RPMI8226 (cell line): ENCODE measurements at places on chromosomes 6 and 20.
A peak's percentile ranks its signal among the peaks of the same experiment; 100 is the strongest.

- no peak for DNase-seq
These were observed 1.1 kb downstream of the RGS17 start for GRCh38 chr6:153129873-153130514.

GRCh38 chr20:23869520-23869919 lies 10.0 kb downstream of the CST5 start:
- no peak for DNase-seq

DNA sequence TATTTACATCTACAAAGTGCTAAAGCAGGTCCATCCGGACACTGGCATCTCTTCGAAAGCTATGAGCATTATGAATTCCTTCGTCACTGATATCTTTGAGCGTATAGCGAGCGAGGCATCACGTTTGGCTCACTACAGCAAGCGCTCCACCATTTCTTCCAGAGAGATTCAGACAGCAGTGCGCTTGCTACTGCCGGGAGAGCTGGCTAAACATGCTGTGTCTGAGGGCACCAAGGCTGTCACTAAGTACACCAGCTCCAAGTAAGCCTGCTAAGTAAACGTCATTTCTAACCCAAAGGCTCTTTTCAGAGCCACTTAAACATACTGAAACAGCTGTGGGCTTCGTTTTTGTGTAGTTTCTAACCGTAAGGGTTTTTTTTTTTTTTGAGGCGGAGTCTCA lies 27.5 kb upstream of the SLC17A4 start:
- DNase-seq, result no peak

DNA sequence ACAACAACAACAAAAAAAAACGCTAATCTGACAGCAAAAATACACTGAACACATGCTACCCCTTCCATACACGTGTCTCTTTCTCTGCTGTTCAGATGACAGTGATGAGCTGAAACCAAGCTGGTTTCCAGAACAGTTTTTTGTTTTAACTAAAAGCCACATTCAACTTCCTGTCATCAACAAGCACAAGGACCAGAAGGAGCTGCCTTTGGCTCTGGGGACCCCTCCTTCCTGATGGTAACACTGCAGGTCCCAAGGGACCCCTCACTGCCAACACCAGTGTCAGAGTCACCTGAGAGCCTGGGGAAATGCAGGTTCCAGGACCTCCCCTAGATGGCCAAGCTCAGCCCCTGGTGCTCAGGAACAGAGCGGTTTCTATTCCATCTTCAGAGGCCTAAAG lies 6.0 kb downstream of the CST7 start:
- DNase-seq, result no peak

GRCh38 chr6:50724381-50725124 lies 11.2 kb downstream of the TFAP2D start:
- DNase-seq, result peak; percentile 4

- no peak for DNase-seq
These were observed 87.8 kb downstream of the CENPW start for GRCh38 chr6:126427713-126428112.

- DNase-seq, result no peak
These were observed 538 bp downstream of the TTLL9 start for GRCh38 chr20:31870726-31871617.

DNA sequence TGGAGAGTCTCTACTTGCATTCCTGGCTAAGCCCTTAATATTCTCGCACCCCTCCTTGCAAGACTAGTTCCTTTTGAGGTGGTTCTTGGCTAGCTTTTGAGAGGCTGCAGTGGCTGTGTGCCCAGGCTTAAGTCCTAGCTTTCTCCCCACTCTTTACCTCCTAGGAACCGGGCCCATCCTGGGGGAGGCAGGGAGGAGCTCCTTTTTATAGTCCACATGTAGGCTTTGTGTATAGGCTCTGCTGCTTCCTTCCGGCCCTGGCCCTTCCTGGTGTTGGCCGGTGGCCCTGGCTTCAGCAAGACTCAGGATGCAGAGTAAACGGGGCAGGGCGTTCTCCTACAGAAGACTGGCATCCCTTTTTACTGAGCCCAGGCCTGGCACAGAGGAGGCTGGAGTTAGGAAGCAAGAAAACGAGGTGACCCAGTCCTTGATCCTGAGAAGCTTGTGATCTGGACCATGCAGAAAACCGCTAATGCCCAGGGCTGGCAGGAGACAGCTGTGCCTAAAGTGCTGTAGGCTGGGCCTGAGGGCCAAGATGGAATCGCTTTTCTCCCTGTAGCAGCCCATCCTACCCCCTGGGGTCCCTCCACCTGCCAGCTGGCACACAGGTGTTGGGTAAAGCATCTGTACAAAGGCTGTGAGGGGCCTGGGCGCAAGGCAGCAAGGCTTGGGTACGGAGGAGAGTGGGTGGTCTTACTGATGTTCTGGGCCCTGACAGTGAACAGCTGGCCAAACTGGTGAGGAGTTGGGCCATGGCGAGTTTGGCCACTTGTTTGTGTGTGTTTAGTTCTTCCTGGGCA lies 8.7 kb downstream of the PLCG1 start:
- peak; percentile 20 for DNase-seq

DNA sequence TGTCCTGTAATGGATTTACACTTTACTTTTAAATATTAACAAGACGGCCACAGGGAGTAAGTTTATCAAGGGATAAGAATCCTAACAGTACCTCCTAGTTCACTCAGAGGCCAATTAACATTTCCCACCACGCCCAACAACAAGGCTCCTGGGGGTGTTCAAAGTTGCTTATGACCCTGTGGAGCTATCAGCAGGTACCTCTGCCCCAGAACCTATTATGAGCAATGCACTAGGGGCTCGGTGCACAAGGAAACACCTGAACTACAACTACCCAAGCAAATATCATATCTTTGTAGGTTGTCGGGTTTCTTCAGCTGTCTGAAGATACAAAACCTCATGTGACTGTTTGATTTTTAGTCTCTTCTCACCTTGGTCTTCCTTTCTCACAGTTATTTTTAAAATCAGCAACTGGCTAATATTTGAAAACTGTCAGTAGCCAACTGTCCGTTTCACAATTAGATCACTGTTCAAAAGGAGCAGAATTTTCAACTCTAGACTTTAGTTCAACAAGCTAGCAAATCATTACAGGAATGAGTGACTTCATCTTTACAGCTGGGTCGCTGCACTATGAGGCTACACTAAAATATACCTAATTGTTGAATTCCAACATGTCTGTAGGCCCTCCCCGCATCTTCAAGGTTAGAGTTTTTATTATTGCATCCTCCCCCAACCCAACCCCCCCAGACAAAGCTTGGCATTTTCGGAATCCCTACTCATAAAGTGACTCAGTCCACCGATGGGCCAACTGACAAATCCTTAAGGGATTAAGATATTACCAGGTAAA lies 38.1 kb downstream of the B4GALT5 start:
- DNase-seq, result no peak

DNA sequence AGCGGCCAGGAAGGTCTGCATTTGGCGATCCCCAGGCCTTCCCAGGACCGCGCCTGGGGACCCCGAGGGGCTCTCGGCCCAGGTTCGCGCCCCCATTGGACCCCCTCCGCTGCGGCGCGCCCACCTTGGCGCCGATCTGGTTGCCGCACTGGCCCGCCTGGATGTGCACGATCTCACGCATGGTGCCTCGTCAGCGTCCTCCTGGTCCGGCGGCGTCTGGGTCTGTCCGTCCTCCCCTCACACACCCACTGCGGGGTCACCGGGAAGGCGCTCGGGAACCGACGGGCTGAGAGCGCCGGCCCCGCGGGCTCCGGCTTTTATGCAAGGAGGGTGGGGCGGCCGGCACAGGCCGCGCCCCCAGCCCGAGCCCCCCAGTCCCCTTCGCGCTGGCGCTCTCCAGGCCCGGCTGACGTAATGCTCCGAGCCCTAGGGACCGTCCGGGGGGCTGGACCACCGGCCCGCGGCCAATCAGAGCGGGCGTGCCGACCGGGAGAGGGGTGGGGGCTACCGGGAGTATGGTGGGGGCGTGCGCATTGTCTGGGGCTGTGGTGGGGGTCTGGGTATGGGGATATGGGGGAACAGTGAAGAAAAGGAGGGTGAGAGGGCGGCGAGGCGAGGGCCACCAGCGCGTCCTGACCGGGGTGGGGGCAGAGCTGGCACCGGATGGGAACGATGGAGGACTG lies at the start of gene TUBB2B:
Gene TUBB2B (minus strand): TSS at position 291 of the 683 bp plus-strand sequence. CDS start 110 bp downstream, at position 181.
- DNase-seq, result peak; percentile 93

GRCh38 chr6:1153696-1154245 lies 158.1 kb upstream of the FOXQ1 start:
- no peak for DNase-seq

DNA sequence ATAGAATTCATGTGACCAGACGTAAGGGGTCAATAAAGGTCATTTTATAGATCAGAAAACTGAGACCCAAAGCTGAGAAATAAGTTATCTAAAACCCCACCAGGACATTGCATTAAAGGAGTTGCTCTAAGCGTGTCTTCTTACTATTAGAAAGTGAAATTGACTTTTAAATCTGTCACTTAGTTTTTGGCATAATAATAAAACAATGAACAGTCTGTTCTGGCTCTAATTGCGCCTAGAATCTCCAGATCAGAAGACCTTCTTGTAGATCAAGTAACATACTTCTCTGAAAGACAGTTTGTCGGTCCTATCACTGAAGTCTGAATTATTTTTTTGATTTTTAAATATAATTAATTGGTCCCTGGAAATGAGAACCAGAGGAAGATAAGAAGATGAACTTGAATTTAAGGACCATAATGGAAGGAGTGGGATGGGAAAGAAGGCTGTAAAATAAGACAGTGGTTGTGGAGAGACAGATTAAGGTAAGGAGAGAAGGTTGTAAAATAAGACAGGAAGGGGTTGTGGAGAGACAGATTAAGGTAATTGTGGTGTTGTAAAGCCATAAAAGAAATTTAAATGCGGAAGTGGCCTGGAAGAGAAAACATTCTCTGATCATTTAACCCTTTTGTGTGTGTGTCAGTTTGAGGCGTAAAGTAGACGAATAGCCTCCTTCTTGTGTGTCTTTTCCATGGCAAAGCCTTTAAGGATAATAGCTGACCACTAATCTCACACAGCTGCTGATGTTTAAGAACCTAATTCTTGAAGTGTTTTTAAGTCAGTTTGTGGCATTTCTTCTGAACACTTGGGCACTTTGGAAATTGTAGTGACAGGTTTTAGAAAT lies 20.1 kb downstream of the TOP1 start:
- peak; percentile 8 for DNase-seq

GRCh38 chr6:148989585-148989984 lies 242.8 kb downstream of the UST start:
- no peak for DNase-seq

DNA sequence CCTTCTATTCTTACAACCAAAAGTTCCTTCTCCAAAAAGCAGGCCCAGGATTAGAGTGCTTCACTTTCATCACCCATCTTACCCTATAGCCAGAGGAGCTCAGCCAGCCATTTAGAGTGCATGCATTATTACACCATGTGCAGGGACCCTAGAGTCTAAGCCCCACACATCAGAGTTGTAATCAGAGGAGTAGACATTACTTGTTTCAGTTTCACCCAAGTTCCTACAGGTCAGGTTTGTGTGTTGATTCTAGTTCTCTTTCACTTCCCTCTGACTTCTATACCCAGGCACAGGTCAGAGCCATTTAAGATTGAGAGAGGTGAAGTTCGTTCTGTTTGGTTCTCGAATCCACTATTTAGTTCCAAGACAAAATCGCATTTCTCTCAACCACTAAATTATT lies 16.3 kb upstream of the ARFGEF3 start:
- peak; percentile 47 for DNase-seq

- DNase-seq, result no peak
These were observed 202.8 kb downstream of the BTBD9 start for GRCh38 chr6:38436726-38437465.

DNA sequence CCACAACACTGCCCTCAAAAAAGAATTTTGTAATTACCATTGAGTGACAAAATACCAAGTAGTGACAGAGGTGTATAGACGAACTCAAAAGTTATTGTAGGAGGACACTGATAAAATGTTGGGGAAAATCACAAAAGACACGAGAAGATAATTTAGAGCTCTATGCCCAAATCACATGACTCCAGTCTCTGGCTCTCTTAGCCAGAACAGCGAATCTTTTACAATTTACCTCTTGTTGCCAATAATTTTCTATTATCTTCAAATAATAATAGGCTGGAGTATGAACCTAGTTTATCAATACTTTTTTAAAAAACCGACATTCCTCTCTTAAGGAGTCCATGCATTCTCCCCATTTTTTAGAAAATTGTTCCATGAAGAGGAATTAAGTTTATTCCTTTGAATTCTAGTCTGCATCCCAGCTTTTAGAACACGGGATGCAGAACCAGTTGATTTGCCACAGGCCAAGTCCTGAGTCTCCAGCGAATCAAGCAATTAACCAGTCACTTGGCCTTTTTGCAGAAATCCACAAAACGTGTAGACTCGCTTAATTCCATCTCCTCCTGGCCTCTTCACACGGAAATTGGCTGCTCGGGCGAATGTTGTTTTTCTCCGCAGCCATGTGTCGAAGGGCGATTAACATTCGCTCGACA lies 507 bp upstream of the RIPPLY2 start:
- no peak for DNase-seq

GRCh38 chr6:82988930-82989351 lies 76.7 kb downstream of the UBE3D start:
- DNase-seq, result no peak

GRCh38 chr6:143516690-143517446 lies 5.3 kb upstream of the FUCA2 start:
- DNase-seq, result peak; percentile 9

GRCh38 chr6:36130667-36131510 lies 576 bp downstream of the MAPK13 start:
- peak; percentile 83 for DNase-seq

DNA sequence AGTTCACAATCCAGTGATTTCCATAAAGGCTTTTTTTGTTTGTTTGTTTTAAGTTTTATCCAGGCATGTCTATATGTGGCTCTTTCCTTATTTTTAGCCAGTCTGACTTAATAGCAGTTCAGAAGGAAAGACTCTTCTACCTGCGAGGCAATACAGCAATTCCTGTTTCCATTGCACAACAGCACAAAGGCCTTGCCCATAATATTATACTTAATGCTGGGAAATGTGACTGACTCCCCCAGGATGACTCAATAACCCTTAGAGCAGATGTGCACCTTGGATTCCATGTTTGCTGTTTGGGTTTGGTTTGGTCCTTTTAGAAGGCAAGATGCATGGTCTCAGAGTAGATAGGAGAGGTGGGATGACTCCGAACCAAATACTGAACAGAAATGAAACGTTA lies 184.1 kb downstream of the MTFR2 start:
- no peak for DNase-seq

GRCh38 chr20:18016772-18017171 lies 40.9 kb downstream of the OVOL2 start:
- no peak for DNase-seq

DNA sequence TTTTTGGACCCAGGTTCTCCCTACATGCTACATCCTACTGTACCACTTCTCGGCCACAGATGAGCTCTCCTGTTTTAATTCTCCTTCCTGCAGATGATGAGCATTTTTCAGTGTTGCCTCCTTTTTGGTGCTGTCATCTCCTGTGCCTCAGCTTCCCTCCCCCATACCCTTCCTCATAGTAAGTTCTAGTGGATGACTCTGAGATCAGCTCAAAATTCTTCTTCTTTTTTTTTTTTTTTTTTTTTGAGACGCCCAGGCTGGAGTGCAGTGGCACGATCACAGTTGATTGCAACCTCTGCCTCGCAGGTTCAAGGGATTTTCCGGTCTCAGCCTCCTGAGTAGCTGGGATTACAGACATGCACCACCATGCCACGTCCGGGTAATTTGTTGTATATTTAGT lies 3.8 kb downstream of the TMEM14A start:
- no peak for DNase-seq

GRCh38 chr20:6420336-6420735 lies 297.5 kb upstream of the FERMT1 start:
- no peak for DNase-seq

- no peak for DNase-seq
These were observed 45.1 kb downstream of the MAFB start for GRCh38 chr20:40643891-40644290.
